ENCODE measurements at places on chromosomes 6 and 20.
A peak's percentile ranks its signal among the peaks of the same experiment; 100 is the strongest.

- peak; percentile 24 for DNase-seq
Measured at GRCh38 chr6:81075974-81076373, 676.5 kb downstream of the TENT5A start.

DNA sequence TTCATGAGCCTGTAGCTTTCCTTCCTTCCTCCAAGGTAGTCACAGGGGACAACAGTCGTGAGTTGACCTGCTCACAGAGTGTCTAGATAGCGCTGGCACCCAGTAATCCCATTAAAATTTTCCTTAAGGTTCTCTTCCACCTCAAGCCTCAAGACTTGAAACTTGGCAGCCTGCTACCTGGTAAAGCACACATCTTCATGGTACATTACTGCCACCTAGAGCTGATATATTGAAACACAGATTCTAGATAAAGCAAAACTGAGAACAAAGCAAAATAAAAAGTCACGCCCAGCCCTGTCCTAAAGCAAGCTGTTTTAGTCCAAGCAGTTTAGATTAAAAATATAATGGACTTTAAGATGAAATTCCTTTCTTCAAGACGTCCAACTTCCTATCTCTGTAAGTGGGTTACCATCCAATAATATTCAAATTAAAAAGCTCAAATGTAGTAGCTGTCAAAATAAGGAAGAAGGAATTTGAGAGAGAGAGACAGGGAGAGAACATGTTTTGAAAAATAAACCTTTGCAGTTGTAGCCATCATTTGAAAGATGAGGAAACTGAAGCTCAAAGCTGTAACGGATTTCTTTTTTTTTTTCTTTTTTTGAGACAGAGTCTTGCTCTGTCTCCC is 50.7 kb upstream of the CD83 start:
- DNase-seq = peak; percentile 23

- DNase-seq = no peak
Measured at GRCh38 chr6:1593286-1593957, 16.3 kb upstream of the FOXC1 start.

- DNase-seq = no peak
Measured at GRCh38 chr6:134413241-134413643, 95.3 kb upstream of the SGK1 start.

- DNase-seq = no peak
Measured at GRCh38 chr20:36126836-36127527, 27.6 kb upstream of the EPB41L1 start.

DNA sequence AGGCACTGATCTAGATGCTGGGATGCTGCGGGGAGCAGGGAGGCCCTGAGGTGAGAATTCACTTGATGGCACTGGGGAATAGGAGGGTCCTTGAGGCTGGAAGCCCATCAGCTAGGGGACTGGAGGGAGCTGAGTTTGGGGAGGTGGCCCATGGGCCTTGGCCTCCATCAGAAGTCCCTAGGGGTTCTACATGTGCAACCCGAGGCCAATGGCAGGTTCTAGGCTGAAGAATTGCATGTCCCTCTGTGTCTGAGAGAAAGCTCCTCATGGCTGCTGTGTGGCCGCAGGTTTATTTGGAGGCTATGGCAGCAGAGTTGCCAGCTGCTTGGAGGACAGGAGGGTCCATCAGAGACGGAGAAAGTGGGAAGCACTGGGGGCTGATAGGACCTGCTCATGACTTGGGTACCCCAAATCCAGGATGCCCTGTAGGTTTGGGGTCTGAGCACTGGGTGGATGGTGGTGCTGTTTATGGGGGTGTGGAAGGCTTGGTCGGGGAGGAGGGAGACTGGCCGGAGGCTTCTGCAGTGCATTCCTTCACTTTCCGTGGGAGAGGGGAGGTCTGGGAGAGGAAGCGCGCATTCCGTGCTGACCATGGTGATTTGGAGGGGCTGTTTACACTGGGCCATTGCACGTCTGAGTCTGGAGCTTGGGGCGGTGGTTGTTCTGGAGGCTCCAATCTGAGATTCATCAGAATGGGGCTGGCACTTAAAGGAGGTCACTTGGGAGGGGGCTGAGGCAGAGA is 24.8 kb upstream of the PHACTR3 start:
- no peak for DNase-seq

GRCh38 chr20:19937218-19937617 is 79.9 kb upstream of the NAA20 start:
- no peak for DNase-seq
